ENCODE measurements at places on chromosomes 7 and 10.
A peak's percentile ranks its signal among the peaks of the same experiment; 100 is the strongest.

DNA sequence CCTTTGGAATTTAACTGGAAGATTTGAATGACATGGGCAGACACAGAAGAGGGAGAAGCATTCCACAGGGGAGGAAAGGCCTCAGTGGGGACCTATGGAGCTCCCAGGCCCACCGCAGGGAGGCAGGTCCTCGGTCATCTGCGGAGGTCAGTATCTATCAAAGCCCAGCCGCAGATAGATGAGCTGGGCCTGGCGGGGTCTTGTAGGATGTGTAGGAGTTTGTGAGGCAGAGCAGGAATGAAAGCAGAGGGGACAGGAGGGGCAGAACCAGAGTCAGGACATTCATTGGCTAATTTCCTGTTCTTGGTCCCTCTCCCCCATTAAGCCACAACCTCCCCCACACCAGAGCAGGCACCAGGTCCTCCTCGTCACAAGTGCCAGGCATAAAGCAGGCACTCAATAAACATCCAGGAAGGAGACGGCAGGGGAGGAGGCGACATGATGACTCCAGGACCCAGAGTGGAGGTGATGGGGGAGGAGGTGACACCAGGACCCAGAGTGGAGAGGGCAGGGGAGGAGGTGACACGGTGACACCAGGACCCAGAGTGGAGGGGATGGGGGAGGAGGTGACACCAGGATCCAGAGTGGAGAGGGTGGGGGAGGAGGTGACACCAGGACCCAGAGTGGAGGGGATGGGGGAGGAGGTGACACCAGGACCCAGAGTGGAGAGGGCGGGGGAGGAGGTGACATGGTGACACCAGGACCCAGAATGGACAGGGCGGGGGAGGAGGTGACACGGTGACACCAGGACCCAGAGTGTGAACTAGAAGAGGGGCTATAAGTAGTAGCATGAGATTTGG, 83.7 kb upstream of the PDGFA start:
- no peak for DNase-seq

GRCh38 chr7:46663025-46663424, 742.0 kb upstream of the IGFBP3 start:
- no peak for DNase-seq

GRCh38 chr7:38929460-38930171, 20.6 kb upstream of the VPS41 start:
- DNase-seq = no peak

DNA sequence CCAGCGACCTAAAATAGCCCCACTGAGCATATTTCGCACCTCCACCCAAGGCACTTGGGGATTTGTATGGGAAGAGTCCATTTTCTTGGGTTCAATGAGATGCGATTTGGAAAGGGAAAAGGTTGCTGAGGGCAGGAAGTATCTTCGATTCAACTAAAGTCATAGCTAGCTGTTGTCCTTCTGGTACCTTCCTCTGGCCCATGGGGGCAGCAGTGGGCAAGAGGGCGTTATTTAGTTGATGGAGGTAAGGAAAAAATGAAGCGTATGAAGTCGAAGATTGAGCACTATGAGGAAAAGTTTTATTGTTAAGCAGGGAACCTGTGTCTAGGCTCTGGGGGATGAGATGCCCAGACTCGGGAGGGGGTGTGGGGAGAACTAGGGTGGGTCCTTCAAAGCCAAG, 135.4 kb downstream of the EVX1 start:
- no peak for DNase-seq

GRCh38 chr7:36021367-36021766, 131.7 kb upstream of the EEPD1 start:
- no peak for DNase-seq

- DNase-seq = no peak
These were observed 228.9 kb downstream of the AGMO start for GRCh38 chr7:15332956-15333355.

DNA sequence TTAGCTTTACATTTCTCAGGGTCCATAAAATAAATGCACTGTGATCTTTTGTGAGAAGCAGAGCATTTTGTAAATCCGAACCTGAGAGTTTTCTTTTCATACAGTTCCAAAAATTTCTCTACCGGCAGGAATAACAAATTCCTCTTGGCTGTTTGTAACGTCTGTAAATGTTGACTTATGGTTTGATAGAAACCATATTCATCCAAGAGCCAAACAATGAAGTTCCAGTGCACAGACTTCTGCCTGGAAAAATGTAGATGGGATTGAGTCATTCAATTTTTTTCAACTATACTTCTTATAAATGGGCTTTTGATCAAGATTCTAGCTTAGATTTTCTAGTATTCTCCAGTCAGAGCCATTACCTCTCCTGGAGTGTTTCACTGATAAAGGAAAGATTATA, 530.6 kb downstream of the TFEC start:
- no peak for DNase-seq

GRCh38 chr10:118870467-118871243, 115.9 kb upstream of the CACUL1 start:
- no peak for DNase-seq

- DNase-seq = no peak
These were observed 408.6 kb upstream of the PRKCQ start for GRCh38 chr10:6988654-6989053.

GRCh38 chr7:20796500-20796899, 9.8 kb upstream of the SP8 start:
- no peak for DNase-seq

- DNase-seq = no peak
These were observed 53.0 kb upstream of the PPP1R17 start for GRCh38 chr7:31633894-31634494.

- no peak for DNase-seq
These were observed 48.1 kb downstream of the PARD3 start for GRCh38 chr10:34766811-34767494.

GRCh38 chr7:130363026-130363847, 17.1 kb upstream of the CPA1 start:
- no peak for DNase-seq

DNA sequence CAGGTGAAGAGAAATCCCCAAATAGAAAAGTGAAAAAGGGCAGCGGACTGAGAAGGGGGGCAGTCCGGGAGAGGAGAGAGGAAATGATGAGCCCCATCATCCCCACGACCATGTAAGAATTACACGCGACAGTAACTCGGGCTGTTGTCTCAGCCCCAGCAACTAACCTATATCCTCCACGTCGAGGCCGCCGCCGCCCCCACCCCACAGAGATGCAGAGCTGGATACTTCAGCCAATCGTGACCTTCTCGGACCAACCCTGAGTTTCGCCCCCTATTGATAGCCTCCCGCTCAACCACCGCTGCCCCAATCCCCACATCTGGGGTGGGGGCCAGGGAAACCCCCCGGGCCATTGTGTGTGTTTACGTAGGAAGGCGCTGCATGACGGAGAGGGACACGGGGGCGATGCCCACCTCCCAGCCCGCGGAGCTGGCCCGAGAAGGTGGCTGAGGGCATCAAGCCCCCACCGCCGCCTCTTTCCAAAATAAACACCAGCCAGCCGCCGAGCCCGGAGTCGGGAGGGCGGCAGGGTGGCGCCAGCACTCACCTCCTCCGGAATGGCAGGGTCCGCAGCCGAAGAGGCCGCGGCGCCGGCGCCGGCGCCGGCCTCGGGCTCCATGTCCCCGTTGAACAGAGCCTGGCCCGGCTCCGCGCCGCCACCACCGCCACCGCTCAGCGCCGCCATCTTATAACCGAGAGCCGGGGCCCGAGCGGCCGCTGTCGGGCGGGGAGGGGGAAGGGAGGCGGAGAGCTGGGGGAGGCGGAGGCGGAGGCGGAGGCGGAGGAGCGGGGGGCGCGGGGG, 509 bp downstream of the BRAF start:
- DNase-seq = peak; percentile 71

DNA sequence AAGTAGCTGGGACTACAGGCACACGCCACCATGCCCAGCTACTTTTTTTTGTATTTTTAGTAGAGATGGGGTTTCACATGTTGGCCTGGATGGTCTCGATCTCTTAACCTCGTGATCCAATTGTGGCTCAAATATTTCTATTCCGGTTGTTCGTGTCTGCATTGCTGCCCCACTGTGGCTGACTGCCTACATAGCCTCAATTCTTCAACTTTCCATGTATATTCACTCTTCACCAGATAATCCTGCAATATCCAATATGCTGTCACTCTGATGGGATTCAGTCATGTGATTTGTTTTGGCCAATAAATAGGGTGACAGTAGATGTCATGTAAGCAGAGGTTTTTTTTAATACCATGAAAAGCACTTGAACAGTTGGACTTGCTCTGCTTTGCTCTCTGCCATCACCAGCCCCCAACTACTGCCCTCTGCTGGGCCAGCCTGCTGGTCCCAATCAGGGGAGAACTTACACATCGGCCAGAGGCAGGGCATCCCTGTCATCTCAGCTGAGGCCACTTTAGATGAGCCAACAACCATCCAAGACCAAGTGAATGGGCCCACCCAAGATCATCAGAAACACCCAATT, 56.7 kb downstream of the NSUN6 start:
- no peak for DNase-seq

DNA sequence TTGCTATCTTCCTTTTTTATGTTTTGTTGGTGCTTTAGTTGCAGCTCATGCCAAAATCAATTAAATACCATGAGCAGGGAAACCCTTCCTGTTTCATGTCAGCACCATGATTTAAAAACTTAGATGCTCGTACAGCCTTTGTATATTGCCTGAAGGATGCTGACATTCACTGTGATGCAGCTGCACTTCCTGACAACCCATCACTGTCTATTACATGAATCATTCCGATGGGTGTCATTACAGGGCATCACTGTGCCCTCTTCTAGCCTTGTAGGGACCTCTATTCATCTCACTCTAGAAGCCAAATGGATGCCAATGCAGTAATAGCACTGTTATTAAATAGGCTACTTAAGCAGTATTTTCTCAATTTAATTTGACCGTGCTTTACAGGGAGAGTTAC, 18.3 kb upstream of the ITGB1 start:
- no peak for DNase-seq

DNA sequence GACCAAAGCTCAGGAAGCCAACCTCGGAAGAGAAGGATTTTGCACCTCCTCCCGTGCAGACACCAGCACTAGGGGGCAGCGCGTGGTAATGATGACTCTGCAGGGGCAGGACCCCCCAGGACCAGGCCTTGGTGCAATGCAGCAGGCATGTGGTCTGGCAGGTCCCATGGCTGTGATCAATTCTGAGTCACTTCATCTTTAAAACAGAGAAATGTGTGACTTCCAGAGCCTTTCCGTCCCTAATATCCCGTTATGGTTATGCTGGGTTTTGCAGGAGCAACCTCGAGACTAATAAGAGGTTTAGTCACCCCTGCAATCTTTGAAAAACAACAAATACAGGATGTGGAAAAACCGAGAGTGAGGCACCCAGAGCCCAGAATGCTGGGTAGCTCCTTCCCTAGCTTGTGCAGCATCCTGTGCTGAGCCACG, 30.2 kb upstream of the GJD4 start:
- DNase-seq = no peak

DNA sequence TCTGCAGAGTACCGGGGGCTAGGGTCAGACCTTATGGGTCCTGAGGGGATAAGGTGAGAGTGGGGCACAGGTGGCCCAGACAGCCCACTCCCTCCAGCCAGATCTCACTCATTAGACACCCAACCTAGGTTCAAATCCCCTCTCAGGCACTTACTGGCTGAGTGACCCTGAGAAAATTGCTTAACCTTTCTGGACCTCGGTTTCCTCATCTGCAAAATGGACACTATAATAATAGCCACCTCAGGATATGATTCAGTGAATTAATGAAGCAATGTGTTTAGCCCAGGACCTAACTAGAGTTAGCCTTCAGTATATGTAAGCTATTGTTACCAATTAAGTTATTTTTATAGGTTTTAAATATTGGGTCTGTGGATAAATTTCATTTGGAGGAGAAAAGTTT, 122.6 kb downstream of the RGS10 start:
- DNase-seq = no peak

- no peak for DNase-seq
These were observed 2.8 kb downstream of the CALHM3 start for GRCh38 chr10:103476046-103476768.

GRCh38 chr7:128827971-128828711, 2.1 kb upstream of the FLNC start:
- DNase-seq = no peak

GRCh38 chr10:78527296-78527695, 493.6 kb downstream of the RPS24 start:
- no peak for DNase-seq

DNA sequence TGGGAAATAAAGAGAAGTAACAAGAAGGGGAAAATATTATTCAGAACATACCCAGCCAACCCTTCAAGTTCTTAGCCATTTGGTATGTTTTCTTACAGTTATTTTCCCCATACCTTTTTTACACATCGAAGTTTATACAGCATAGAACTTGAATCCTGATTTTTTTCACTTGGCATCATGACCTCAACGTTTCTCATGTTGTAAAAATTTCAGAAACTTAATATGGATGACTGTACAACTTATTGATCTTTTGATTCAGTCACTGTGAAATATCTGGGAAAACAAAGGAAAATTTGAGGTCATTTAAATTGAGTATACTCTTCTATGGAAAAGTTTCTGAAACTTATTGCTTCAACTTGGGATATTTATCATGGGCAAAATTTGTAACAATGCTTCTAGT, 103.6 kb upstream of the FAM171A1 start:
- no peak for DNase-seq

- DNase-seq = no peak
These were observed 58.3 kb downstream of the ST7 start for GRCh38 chr7:117011419-117012260.

DNA sequence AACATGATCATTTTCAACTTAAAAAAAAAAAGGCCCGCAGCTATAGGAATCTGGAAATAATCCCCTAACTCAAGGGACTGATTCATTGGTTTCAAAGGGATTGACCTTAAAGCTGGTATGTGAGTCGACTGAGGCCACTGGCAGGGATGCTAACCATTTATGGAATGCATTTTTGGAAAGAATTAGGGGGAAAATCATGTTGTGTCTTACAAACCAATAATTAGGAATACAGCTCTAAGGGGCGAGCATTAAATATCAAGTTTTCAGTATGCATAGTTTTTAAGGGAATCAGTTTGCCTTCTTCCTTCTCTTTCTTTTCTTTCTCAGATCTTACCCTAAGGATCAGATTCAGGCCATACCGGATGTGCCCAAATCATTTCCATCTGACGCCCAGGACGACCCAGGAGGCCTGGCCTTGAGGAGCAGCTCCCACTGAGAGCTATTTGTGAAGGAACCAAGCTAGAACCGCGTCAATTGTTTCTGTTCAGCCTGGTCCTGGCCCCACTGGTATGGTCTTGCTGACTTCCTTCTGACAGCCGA, 48.7 kb downstream of the BPGM start:
- DNase-seq = no peak

DNA sequence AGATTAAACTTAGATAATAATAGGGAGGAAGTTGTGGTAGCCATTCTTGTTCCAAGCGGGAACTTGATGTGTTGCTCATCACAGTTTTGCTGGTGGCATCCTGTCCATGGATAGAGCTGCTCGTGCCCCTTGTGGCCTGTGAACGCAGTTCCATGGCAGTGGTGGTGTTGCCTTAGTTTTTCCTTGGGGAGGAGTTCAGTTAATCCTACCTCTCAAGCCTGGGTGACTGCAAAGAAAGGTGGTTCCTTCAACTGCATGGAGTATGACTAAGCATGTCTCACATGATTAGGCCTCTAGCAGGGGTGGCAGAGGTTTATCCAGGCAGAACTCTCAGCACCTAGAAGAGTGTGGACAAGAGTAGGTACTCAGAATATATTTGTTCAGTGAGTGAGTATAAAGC, 99.7 kb downstream of the MAPK8 start:
- DNase-seq = no peak
